Activated naive CD4-positive, alpha-beta T cell treated with anti-CD3 and anti-CD28 coated beads for 36 hours (primary cell): ENCODE measurements at places on chromosomes 3 and 15. TPM values are rescaled to one million over a fixed set of nuclear protein-coding genes. Genes with fewer than 3 reads are reported as not detected.

CD86 gene
- not detected for total RNA-seq

MAGEL2 gene
- not detected for total RNA-seq

GTPBP8 gene
- total RNA-seq, result 68.9 TPM

DNA sequence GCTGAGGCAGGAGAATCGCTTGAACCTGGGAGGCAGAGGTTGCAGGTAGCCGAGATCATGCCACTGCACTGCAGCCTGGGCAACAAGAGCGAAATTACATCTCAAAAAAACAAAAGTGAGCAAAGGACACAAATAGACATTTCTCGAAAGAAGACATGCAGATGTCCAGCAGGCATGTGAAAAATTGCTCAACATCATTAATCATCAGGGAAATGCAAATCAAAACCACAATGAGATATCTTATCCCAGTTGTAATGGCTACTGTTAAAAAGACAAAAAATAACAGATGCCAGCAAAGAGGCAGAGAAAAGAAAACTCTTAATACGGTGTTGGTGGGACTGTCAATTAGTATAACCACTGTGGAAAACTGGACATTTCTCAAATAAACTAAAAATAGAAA, 20.9 kb downstream of the ASB7 start:
- DNase-seq, result no peak

DNA sequence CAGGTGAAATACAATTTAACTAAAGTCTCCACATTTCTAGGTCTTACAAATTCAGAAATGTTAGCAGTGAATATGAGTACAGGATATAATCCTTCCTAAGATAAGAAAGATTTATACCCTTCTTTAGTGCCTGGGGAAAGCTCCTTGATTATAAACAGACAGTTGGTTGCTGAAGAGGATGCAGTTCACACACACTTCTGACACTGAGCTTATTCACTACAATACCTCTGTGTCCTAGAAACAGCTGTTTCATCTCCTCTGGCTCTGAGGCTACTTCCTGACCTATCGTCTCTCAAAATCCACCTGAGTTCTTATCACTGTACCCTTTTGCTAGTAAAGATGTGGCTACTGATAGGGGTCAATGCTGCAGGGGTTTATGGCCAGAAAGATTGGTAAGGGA, 57.1 kb downstream of the TP63 start:
- no peak for DNase-seq

DNA sequence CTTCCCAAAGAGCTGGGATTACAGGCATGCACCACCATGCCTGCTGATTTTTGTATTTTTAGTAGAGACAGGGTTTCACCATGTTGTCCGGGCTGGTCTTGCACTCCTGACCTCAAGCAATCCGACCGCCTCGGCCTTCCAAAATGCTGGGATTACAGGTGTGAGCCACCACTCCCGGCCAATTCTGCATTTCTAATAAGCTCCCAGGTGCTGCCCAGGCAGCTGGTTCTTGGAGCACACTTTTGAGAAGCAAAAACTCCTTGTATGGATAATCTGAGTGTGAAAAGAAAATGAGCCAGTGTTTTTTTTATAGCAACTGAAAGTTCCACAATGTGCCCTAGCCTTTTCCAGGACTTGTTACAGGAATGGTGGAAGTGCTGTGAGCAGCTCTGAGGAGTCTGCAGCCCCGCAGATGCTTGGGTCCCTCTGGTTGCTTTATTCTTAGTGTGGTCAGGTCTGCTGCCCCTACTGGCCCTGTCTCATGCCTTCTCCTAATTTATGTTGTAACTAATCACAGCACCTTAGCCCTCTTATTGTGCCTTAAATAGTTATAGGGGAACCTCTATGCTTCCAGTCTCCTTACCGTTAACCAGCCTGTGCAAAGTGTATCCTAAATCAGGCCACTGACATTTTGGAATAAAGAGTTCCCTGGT, 13.5 kb upstream of the KCNAB1 start:
- DNase-seq, result no peak

C3orf80 gene
- not detected for total RNA-seq

- no peak for DNase-seq
Observed at GRCh38 chr15:88917760-88918159, 4.6 kb upstream of the MFGE8 start.

DNA sequence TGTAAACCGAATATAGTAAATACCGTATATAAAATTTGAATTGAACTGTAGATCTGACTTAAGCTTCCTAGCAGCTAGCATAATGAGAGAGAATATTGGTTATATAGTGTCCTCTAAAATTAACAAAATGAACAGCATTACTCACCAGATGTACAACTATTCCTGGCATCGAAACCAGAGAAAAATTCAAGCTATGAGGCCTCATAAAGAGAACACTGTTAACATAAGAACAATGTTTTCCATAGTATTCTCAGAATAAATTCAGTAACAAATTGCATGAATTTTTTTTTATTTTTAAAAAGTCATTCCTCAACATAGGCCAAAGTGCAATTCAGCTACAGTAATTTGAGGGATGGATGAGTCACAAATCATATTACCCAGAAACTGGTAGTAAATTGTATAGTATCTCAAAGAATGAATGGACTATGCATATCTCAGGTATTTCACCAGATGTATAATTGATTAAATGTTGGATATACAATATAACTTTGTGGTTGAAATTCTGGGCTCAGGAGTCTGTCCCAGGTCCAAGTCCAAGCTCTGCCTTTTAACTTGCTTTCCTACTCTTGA, 5.0 kb downstream of the TMEM207 start:
- DNase-seq, result no peak

DNA sequence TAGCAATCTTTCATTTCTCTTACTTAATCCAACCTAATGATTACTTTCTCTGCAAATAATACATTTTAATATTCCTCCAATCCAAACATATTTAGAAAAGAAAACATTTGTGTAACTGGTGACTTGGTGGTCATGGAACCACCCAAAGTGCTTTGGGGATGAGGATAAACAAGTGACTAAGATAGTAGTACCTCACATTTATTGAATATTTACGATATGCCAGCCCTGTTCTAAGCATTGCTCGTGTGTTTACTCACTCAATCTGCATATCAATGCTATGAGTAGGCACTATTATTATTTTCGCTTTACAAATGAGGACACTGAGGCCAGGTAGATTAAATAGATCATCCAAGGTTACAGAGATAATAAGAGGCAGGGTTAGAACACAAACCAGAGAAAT, 189.5 kb downstream of the SHOX2 start:
- DNase-seq, result no peak

GPR27 gene
- total RNA-seq, result 0.93 TPM

DNA sequence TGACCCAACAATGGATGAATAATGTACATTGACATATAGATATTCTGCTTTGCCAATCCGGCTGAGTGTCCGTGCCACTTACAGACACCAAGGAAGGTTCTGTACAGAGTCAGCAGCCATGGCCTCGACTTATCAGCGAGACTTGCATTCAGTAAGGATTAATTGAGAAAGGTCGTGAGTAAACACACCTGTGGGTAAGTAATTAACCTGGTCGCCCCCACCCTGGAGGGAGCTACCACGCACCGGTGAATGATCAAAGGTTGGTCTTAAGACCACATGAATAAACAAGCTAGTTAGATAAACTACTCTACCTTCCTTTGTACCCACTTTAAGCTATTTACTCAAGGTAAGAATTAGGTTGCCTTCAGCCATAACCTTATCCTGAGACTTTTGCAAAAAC, 66.5 kb upstream of the MFGE8 start:
- DNase-seq, result no peak

DNA sequence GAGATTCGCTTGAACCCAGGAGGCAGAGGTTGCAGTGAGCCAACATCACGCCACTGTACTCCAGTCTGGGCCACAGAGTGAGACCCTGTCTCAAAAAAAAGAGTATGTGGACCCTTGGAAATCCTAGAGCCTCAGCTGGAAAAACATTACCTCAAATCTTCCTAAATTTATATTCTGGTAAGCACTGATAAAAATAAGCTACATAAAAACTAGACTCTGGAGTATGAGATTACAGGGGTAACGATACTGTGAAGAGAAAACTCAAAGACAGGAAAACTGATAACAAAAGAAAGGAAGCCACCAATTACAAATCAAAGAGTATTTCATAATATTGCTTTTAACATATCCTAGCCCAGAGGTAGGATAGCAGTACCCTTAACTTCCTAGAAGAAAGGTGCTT, 30.3 kb downstream of the SETD2 start:
- no peak for DNase-seq

TNNC1 gene
- total RNA-seq, result 7.6 TPM

- DNase-seq, result no peak
Observed at GRCh38 chr3:105537371-105538080, 170.8 kb downstream of the ALCAM start.

- no peak for DNase-seq
Observed at GRCh38 chr3:129599607-129600006, 6.9 kb downstream of the PLXND1 start.

DNA sequence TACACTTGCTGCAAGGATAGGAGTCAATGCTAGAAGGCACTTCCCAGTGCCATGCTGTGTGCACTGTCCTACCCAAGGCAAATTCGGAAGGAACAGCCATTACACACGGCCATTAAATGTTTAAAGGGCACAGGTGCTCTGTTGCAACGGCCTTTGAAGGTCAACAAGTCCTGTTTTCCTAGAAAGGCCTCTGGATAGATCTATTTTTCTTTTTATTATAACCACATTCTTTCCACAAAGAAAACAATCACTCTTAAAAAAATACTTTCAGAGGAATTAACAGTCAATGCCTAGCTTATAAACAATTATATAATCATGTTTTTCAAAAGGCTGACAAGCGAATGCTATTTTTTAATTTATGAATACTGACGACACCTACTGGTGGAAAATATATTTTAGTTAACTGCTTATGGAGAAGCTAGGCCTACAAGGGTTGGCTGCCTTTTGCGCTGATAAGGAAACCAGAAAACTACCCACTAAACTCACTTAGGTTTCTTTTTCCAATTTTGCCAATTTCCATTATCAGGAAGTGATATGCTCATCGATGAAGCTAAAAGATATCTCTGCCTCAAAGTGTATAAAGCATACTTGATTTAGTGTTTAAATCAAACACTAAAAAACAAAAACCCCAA, 2.4 kb downstream of the ARHGEF3 start:
- peak; percentile 28 for DNase-seq

GRCh38 chr3:62940771-62941563, 65.8 kb upstream of the CADPS start:
- DNase-seq, result no peak

APOD gene
- total RNA-seq, result 0.44 TPM

MAP1A gene
- total RNA-seq, result 1.2 TPM

DNA sequence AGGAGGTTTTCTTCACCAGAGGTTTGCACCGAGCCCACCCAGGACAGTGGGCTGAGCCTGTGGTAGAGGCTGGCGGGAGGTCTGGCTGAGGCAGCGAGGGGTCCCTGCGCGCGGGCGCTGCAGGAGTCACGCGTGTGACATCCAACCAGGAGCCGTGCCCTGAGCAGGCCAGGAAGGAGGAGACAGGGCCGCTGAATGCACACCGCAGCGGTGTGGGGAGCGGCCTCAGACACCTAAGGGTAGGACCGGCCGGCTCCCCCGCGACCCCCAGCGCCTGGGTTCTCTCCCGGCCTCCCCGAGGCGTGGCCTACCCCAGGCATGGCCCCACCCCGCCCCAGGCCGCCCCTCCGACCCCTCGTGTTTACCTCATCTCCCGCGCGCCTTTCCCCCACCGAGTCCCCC, 412 bp downstream of the SLC41A3 start:
- peak; percentile 56 for DNase-seq

- DNase-seq, result no peak
Observed at GRCh38 chr15:36960947-36961227, 139.5 kb downstream of the MEIS2 start.

DNA sequence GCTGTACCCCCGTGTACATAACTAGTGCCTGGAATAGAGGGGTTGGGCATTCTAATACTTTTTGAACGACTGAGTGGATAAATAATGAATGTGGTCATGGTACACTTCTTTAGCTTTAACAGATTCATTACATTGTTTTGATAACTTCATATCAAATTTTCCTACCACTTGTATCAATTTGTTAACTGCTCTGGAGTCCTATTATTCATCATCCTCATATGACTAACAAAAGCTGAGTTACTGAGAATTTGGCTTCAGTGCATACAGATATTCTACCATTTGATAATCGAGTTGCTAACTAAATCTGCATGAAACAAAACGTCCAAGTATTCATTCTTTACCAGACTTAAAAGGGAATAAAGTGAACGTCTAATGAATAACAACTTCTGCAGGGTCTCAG, 31.7 kb downstream of the FRMD5 start:
- DNase-seq, result no peak

BLM gene
- 70.4 TPM for total RNA-seq

ARPP21 gene
- total RNA-seq, result not detected

GRCh38 chr3:16427103-16427965, 86.2 kb downstream of the RFTN1 start:
- no peak for DNase-seq

DNA sequence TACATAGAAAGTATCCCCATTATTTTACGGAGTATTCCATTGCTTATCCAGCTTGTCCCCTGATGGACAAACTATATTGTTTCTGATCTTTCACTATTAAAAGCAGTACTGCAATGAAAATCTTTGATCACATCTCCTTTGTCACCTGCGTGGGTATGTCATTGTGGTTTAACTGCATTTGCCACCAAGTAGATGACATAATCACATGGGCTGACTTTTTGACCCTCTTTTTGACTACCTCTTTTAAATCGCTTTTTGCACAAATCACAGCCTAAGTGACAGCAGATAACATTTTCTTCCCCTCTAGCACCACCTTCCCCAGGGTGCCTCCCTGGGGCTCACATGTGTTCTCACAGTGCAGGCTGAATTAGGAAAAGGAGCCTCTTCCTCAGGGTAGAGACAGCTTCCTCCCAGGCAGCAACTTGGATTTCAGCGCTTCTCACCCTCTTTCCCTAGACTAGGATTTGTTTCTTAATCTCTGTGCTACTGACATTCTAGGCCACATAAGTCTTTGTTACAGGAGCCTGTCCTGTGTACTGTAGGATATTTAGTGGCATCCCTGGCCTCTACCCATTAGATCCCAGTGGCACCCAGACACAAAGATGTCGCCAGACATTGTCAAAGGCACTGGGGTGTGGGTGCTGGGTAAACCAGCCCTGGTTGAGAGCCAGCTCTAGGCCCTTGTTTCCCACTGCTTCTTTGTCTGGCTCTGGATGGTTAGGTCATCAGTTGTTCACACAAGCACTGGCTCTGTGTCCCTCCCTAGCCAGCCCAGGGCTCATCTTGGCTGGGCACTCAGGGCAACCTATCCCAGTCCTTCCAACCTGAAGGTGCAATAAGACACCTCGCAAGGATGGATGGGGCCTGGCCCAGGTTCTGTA, 1.3 kb upstream of the RBP1 start:
- DNase-seq, result no peak

HTR3E gene
- not detected for total RNA-seq

- peak; percentile 66 for DNase-seq
Observed at GRCh38 chr3:119294696-119295671, 801 bp downstream of the ARHGAP31 start.

- DNase-seq, result no peak
Observed at GRCh38 chr3:154013736-154014135, 107.5 kb upstream of the ARHGEF26 start.

TRAIP gene
- total RNA-seq, result 21.5 TPM
